ENCODE measurements at places on chromosomes 4 and X.

DNA sequence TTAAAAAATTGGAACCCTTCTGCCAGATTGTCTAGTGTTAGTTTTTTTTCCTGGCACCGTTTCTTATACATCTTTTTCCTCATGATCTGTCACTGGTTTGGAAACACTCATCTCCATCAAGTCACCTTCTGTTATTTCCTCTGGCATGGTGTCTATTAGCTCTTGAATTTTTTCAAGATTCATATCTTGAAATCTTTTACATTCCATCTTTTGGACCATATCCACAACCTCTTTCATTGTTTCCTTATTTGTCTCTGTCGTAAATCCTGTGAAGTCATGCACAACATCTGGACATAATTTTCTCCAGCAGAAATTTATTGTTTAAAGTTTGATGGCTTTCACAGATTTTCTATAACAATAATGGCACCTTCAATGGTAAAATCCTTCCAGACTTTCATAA lies 10.2 kb upstream of the TMEM185A start:
- no peak for DNase-seq

GRCh38 chrX:8010105-8010504 lies 82.9 kb upstream of the PNPLA4 start:
- DNase-seq = no peak

DNA sequence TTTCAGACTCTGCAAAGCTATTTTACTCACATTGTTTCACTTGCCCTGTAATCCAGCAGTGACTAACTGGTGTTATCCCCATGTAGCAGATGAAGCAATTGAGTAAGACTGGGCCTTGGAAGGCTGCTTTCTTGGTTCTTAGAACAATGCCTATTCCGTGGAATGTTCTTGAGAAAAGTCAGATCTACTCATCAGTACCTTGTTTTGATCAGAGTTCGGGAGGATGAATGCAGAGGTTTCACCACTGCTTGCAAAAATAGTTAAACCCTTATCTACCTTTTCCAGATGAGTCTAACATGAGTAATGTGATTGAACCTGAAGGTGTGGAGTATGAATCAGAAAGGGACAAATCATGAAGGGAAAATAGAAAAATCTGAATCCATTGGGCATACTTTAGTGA lies 1.8 kb downstream of the MAOB start:
- DNase-seq = no peak

GRCh38 chr4:170662250-170662649 lies 572.5 kb upstream of the AADAT start:
- no peak for DNase-seq

DNA sequence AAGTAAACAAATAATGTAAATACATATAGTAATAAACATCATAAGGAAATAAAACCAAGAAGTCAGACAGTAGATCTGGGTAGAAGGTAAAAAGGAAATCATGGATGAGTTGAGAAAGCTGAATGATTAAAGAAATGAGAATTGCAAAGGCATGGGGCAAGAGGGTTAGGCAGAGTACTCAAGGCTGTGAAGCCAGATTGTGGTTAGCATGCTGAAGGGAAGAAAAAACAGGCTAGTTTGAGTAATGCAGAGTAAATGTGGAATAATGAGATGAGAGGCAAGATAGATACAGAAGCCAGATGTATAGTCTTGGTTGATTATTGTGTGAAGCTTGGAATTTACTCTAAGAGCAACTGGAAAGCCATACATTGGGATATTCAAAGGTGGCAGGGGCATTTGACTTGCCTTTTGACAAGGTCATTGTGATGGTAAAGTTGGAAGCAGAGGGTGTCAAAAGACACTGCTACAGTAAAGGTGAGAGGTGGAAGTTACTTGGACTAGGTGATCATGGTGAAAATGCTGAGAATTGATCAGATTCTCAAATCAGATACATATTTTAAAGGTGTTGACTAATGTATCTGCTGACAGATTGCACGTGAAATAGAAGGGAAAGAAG lies 307.0 kb downstream of the FSTL5 start:
- DNase-seq = no peak

DNA sequence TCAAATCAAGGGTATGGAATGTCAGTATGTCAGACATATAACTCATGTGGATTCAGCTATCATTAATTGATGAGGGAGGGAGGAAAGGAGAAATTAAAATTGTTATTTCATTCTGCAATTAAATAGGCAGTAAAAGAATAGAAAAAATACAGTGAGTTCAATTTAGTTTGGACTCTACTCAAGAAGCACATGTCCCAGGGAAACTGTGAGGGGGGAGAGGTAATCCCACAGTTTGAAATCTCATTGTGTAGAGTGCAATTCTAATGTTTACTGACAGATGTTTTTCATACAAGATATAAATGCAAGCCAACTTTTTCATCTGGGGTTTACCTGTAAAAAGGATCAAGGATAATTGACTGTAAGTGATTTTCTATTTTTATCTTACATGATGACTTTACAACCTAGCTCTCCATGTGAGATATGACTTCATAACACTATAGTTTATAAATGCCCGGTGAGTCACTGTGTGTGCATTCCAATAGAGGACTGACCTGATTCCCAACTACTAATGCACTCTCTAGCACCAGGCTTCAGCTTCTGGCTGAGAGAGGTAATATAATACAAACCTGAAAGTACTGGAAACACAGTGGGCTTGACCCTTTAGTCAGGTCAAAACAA lies 35.2 kb upstream of the SCD5 start:
- no peak for DNase-seq

GRCh38 chr4:38489924-38490639 lies 173.9 kb upstream of the KLF3 start:
- DNase-seq = no peak

GRCh38 chrX:110563282-110563681 lies 204.6 kb downstream of the RTL9 start:
- no peak for DNase-seq

DNA sequence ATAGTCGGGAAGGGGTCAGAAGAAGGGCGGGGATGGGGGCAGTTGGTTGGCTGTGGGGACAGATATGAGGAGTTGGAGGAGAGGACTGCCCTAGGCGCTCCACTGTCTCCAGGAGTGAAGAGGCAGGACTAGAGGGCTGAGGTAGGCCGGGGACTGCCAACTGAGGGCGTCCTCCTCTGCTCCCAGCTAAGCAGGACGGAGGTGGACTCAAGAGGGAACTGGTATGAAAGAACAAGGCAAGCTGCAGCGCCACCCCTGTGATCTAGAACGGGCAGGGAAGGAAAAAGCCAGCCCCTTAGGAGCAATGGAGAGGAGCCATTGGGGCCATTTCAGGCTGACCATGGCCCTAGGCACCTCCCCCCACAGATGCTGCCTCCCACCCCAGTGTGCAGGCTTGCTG lies 14.0 kb downstream of the BEND2 start:
- no peak for DNase-seq

- DNase-seq = no peak
Observed at GRCh38 chr4:182425302-182425701, 182.1 kb downstream of the TENM3 start.

- DNase-seq = no peak
Observed at GRCh38 chr4:132026816-132027215, 1122.3 kb upstream of the PCDH10 start.

DNA sequence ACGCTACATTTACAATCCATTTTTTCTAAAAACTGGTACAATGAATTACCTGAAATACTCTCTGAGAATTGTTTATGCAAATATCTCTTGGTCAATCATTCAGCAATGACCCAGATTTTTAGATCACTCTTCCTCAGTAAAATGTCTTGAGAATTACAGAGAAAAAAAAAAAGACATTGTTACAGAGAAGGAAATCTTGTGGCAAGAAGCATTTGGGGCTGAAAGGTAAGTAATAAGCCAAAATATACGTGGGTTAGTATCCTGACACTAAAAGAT lies 19.6 kb upstream of the TET2 start:
- no peak for DNase-seq

DNA sequence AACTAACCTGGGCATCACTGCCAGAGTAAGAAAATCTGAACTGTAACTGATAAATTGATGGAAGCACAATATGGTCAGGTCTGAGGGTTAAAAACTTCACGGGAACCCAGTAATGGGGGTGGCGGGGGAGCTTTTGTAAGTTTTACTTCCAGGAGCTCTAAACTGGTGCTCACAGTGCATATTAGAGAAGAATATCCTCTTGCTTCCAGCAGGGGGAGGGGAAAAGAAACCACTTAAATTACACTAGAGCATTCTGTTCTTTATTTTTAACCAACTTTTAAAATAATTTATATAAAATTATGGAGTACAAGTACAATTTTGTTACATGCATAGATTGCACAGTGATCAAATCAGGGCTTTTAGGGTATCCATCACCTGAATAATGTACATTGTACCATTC lies 33.7 kb downstream of the WDR17 start:
- no peak for DNase-seq

GRCh38 chrX:114930227-114930626 lies 87.2 kb downstream of the IL13RA2 start:
- no peak for DNase-seq

DNA sequence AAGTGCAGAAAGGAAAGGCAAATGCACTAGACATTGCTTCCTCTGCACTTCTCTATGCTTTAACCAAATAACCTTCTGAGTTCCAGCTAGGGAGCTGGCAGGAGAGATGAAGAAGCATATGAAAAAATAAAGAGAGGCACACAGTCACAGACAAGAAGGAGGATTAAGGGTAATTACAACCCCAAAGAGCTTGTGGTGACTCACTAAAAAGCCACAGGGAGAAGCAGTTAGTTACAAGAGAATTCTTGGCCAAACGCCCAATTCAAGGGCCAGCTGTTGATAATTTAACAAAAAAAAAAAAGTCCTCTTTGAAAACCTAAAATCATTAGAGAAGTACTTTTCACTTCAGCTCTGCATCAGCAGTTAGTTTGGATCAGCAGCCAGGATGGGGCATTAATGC lies 478.0 kb downstream of the KCNIP4 start:
- DNase-seq = no peak

- DNase-seq = no peak
Observed at GRCh38 chrX:32010948-32011347, 939.1 kb upstream of the FTHL17 start.

GRCh38 chrX:8084006-8084405 lies 87.1 kb downstream of the VCX2 start:
- no peak for DNase-seq

GRCh38 chr4:26878794-26879391 lies 18.3 kb downstream of the STIM2 start:
- DNase-seq = no peak

DNA sequence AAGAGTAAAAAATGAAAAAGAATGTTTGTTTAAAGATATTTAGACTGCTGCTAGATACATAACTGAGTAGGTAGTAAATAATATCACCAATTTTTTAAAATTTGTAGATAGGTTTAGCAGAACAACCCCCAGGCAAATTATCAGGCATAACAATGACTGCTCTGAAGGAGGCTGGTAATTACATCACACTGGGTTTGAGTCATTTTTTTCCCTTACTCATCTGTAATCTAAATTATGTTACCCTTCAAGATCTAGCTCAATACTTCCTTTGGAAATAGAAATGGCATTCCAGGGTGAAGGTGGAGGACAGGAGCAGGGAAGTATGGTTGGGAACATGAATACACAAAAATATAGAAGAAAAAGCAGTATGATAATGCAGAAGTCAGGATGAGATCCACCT lies 431.6 kb upstream of the MAOA start:
- no peak for DNase-seq

GRCh38 chr4:25938787-25939186 lies 24.8 kb downstream of the SMIM20 start:
- DNase-seq = no peak

DNA sequence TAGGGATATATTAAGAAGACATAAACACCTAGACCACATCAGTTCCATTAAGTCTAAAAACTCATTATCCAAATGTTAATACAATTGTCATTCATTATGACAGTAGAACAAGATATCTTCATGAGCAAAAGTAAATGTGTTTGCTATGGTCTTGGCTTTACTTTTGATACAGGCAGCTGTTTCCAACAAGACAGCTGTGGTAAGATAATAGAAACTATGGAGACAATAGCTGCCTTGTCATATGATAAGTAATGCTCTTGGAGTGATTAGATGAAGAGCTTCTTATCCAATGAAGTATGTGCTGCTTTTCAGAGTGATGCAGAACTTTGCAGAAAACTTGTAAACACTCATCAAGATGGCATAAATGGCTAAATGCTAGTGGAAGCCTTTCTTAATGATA lies 1066.0 kb downstream of the FSTL5 start:
- DNase-seq = no peak

- no peak for DNase-seq
Observed at GRCh38 chr4:153589703-153590595, 94.1 kb upstream of the TLR2 start.

DNA sequence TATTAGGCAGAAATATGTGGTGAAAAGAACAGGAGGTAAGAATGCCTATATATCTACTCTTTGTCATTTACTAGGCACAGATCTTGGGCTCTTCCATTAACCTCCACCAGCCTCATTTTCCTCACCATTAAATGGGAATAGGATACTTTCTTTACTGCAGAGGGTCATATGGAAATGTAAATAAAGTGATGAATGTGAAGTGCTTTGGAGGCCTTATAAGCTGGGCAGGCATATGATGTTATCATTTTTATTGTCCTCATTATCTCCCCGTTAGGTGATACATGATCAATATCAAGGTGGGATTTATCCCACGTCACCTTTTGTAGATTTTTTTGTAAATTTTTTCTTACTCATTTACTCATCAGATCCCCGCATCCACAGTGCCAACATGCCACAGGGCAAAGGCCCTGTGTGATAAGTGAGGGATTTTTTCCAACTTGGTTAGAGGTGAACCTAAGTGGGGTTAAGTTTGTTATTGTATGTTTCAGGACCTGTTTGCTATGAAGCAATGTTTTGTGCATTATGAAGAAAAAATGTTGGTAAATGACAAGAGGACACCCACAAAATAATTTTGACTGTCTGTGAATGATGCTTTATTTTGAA lies 107.8 kb downstream of the SLC4A4 start:
- DNase-seq = no peak

DNA sequence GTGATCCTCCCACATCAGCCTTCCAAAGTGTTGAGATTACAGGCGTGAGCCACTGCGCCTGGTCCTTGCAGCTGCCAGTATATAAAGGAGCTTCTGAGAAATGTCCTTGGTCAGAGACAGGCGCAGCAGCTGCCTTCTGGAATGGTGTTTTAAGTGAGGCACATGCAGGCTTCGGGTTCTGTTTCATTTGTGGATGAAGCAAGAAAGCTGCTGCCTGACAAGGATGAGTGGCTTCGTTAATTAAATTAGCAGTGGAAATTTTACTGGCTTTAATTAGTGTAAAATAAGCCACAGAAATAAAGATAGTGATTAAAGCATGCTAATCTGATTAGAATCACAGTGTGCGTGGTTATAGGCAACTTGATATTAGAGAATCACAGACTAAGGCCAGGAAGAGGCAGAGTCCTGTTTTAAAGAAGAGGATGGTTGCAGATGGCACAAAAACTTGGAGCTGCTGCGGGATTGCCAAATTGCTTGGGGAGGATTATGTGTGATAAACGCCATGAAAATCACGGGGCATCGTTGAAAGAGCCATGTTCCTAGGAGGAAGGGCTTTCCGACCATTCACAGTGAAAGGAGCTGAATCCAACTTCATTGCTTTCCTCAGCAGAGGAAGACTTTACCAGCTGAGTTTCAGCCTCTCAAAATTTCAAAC lies 348.4 kb upstream of the FAT1 start:
- no peak for DNase-seq
